ENCODE measurements at places on chromosomes 1 and 21.

GRCh38 chr1:230029244-230029941, 37.6 kb upstream of the GALNT2 start:
- DNase-seq = no peak

DNA sequence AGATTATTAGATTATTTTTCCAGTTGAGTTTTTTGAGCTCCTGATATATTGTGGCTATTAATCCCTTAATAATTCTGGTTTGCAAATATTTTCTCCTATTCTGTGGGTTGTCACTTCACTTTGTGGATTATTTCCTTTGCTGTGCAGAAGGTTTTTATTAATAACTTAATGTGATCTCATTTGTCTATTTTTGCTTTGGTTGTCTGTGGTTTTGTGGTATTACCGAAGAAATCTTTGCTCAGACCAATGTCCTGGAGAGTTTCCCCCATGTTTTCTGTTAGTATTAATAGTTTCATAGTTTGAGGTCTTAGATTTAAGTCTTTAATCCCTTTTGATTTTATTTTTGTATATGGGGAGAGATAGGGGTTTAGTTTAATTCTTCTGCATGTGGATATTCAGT, 7.1 kb upstream of the TBX19 start:
- DNase-seq = no peak

- no peak for DNase-seq
These were observed 36.1 kb downstream of the VN1R5 start for GRCh38 chr1:247291833-247292561.

DNA sequence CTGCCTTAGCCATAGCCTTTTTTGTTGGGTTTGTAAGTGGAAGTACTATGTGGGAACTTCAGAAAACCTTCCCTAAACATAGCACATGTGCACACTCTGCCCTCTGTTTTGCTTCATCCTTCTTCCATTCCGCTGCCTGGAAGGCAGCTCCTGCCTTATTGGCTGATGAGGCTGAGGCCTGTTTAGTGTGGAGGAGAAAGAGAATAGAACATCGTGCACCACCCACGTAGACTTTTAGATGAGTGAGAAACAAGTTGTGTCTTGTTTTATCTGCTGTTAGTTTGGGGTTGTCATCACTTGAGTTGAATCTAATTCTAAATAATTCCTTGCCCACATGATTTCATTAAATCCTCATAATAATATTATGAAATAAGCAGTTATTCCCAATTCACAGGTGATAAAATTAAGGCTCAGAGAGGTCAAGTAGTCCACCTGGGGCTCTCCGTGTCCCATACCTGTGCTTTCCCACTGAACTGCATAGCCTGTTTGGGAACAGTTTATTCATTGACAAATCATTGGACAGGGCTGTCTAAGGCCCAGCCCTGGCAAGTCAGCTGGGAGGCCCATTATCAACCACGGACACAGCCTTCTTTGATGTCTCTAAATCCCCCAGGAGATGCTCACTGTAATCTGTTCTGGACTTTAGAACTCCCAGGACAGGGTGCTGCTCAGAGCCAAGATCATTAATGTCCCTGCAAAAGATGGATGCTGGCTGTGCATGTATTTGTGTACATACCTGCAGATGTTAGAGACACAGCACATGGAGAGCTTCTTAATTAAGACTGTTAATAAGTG, 93.0 kb downstream of the ABCA4 start:
- no peak for DNase-seq

GRCh38 chr1:41618066-41618825, 133.8 kb upstream of the EDN2 start:
- no peak for DNase-seq

GRCh38 chr1:9767964-9768668, 55.6 kb downstream of the CLSTN1 start:
- DNase-seq = peak; percentile 25

DNA sequence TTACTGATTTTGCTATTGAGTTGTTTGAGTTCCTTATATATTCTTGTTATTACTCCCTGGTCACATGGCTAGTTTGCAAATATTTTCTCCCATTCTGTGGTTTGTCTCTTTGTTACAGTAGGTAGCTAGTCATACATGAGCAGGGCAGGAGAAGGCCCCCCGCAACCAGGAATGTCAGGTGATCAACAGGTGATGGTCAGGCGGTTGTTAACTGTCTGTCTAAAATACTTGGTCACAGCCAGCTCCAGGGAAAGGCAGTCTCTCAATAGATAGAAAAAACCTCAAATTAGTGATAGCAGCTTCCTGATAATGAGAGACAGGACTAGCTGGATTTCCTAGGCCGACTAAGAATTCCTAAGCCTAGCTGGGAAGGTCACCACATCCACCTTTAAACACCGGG, 217.9 kb downstream of the RHOU start:
- no peak for DNase-seq
